Immature natural killer cell (primary cell): ENCODE measurements at places on chromosomes 6 and 20.

GRCh38 chr20:5621305-5621704 is 128.9 kb upstream of the SHLD1 start:
- no peak for DNase-seq

- no peak for DNase-seq
Observed at GRCh38 chr6:127468936-127469335, 9.7 kb upstream of the KIAA0408 start.

DNA sequence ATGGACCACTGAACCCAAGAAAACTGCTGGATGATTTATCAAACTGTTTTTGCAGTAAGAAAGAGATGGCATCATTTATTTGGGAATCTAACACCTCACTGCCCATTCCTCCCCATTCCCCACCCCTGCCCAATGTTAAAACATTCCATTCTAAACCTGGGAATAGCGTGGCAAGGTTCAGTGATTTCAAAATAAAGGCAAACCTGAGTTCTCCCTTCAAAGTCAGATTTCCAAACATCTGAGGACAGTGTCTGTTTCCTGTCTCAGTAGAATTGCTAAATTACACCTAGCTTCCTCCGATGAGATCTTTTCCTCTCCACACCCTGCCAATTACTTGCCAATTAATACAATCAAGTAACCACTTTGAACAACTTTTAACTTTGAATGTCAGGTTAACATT is 127.4 kb upstream of the ARMC2 start:
- no peak for DNase-seq

DNA sequence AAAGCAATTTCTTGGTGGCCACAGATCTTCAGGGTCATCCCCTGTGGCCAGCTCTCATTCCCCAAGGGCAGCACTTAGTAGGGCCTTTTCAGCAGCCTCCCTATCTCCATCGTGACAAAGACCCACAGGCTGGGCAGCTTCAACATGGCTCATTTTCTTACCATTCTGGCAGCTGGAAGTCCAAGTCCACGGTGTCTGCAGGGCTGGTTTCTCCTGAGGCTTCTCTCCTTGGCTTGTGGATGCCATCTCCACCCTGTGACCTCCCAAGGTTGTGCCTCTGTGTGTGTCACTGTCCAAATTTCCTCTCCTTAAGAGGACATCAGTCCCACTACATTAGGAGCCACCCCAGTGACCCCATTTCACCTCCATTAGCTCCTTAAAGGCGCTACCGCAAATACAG is 161.7 kb downstream of the CDH4 start:
- no peak for DNase-seq

DNA sequence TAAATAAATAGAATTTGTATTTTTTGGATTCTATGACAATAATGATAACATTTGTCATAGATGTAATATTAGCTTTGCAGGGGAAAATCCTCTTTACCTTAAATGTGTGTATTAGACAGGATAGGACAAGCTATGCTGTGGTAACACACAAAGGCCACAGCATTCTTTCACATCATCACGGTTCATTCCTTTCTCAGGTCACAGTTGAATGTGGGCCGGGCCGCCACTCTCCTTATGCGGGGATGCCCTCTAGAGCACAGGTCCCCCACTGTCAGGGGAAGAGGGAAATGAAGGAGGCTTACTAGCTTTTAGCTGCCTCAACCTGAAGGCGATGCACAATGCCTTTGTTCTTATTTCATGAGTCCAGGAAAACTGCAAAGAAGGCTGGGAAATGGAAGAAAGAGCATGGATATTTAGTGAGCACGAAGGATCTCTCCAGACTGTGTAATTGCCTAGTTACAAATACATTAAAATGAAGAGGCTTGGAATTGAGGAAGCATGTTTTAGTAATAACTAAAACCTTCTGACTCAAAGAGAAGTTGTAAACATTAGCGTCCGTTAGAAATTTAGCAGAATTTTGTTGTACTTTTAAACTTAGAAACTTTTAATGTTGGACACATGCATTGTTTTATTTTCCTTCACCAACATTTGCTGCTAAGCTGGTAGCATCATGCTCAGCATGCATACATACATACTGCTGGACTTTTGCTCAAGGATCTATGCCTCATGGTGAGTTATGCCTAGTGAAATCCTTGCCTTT is 248.9 kb upstream of the FOXQ1 start:
- DNase-seq = no peak

DNA sequence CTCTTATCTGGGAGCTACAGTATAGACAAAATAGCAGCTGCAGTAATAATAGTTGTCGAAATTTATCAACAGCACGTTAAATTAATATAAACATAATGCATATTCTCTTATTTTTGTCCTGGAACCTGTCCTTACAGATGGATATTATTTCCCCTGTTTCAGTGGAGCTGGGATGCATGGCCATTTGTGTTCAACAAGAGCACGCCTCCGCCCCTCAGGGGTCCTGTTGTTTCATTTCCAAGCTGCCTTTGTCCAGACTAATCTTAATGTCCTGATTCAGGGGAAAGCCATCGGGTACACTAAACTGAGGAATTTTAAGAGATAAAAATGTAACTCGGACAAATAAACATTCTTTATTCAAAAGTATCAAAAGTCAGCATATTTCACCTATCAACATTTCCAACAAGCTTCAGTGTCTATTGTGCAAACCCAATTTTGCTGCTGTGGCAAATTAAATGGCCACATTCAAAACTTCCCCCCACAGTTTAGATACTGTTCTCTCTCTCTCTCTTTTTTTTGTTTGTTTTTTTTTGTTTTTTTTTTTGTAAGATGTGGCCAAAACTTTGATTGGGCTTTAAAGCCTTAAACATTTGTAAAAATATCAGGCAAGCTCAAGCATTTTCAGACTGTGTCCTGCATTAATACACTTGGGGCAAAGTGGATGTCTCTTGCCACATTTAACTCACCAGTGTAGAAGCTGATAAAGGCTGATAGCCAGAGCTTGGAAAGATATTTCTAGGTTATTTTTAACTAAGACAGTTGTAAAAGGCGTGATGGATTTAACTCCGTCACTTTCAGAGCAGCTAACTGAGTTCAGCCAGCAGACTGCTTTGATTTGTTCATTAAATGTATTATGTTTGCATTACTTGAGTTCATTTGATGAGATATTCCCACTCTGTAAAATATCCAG is 112.5 kb upstream of the QKI start:
- DNase-seq = no peak

DNA sequence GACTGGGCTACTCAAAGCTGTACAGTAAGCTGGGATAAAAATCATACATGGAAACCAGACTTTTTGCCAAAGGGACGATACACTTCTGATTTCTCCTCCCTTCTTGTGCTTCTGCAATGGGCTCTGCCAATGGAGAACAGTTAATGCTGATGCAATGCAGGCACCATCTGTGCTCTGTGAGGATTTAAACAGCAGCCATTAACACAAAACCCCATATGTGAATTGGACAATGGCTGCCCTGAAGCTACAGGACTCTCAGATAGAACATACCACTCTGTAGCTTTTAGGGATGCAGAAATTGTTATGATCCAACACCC is 71.9 kb downstream of the GJA10 start:
- no peak for DNase-seq

DNA sequence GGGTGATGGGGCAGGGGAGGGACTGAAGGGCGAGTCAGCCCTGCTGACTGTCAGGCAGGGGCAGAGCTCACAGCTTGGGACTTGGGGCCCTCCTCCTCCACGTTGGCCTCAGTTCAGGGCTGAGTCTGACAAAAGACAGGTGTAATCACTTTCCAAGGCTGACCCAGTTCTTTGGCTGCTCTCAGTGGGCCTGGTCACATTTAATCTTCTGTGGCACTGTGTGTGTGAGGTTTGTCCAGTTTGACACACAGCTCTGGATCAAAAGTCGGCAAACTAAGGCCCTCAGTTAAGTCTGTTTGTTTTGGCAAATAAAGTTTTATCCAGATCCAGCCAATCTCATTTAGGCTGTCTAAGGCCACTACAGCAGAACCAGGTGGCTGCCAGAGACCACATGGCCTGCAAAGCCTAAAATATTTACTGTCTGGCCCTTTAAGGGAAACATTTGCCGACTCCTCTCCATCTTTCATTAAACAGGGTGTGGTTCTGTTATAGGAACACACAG is 5.1 kb upstream of the MAP1LC3A start:
- DNase-seq = no peak

- peak; percentile 63 for DNase-seq
Observed at GRCh38 chr6:52416629-52417151, 3.5 kb upstream of the EFHC1 start.
